ENCODE measurements at places on chromosomes 16 and 17.
A peak's percentile ranks its signal among the peaks of the same experiment; 100 is the strongest.

DNA sequence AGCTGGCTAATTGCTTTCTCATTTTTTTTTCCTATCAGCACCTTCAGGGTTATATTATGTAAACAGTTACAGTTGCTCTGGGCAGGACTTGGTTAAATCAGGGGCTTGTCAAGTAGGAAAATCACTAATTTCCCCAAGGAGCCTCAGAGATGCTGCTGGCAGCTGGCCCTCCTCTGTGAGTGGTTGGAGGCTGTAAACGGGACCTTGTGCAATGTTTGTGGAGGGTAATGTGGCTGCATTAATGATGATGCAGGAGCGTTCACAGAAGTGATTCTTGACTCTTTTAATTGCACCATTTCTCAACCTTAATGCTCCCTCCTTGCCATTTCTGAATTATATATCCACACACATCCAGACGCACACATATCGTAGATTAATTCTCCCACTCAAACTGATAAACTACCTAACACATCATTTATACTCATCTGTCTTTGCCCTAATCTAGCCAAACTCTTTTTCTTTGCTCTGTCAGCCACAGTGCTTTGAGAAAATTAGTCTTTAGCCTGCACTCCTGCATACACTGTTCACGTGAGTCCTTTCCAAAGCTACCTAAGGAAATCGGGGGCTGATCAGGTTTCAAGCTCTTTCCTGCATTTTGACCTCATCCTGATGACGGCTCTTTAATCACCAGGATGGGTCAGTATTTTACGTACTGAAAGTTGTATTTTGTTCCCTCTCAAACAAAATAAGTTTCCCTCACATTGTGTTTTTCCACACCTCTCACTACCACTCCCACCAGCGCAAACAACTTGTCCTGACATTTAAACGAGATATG, 154.4 kb upstream of the PIRT start:
- DNase-seq: no peak

GRCh38 chr16:55088098-55088497, 157.4 kb downstream of the IRX5 start:
- no peak for DNase-seq

GRCh38 chr16:23274968-23275367, 27.1 kb upstream of the SCNN1B start:
- DNase-seq: peak; percentile 49

DNA sequence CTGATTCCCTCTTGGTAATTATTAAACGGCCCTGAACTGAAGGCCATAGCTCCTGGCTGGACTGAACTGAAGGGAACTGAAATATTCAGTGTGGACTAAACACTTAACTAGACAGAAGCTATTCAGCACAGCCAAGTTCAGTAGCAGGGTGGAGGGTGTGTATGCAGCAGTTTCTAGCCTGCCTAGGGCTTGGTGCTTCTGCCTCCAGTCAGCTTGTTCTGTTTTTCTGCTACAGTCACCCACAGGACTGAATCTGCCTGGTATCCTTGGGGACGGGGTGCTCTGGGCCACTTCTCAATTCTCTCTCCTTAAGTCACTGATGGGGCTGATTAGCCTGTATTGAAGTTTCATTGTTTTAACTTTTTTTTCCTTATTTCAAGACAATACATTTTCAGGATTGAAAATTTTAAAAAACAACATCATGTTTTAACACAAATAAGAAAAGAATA, 77.1 kb downstream of the WWP2 start:
- DNase-seq: no peak

GRCh38 chr17:1050246-1050995, 53.5 kb downstream of the TIMM22 start:
- DNase-seq: no peak

DNA sequence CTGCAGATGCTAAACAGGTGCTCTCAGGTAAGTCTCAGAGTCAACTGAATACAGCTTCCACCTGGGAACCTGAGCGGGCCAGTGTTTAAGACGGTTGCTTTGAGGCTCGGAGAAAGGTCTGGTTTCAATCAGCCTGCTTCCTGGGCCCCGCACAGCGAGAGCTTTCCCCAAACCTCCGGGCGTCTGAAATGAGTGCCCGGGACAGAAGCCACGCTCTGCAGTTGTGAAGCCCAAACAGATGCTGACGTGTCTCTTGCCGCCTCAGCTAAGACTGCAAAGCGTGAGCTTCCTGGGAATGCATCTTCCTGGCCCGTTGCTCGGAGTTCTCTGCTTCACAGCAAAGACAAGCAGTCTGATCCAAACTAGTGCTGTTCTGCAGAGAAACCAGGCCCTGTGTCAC, 36.7 kb downstream of the PLXDC1 start:
- DNase-seq: no peak

GRCh38 chr17:9360677-9361081, 214.9 kb downstream of the STX8 start:
- peak; percentile 34 for DNase-seq
